ENCODE measurements at places on chromosomes 5 and 9. TPM values are rescaled to one million over a fixed set of nuclear protein-coding genes. Genes with fewer than 3 reads are reported as not detected.

- H3K4me1 ChIP-seq: peaks cover 31% of the 10 kb centered on the region
- no peaks in the 10 kb centered on the region for H3K36me3 ChIP-seq
- no peak overlapping the region for H3K4me3 ChIP-seq
- no peaks in the 10 kb centered on the region for H3K27me3 ChIP-seq
Measured at GRCh38 chr9:132946211-132946610, 1.8 kb upstream of the TSC1 start.

GRCh38 chr5:57683036-57683630 is 200.5 kb upstream of the ACTBL2 start:
- no peaks in the 10 kb centered on the region for H3K27me3 ChIP-seq
- no peak overlapping the region for H3K4me3 ChIP-seq
- no peaks in the 10 kb centered on the region for H3K36me3 ChIP-seq
- no peak for DNase-seq
- H3K4me1 ChIP-seq: no peaks in the 10 kb centered on the region

The CLIC3 gene
- 0.56 TPM for total RNA-seq

- no peak overlapping the region for H3K27ac ChIP-seq
- no peak overlapping the region for H3K4me3 ChIP-seq
- H3K27me3 ChIP-seq: no peaks in the 10 kb centered on the region
- DNase-seq: no peak
Measured at GRCh38 chr5:168135897-168136296, 155.5 kb upstream of the WWC1 start.

The SCGB3A2 gene
- total RNA-seq: 36.1 TPM

DNA sequence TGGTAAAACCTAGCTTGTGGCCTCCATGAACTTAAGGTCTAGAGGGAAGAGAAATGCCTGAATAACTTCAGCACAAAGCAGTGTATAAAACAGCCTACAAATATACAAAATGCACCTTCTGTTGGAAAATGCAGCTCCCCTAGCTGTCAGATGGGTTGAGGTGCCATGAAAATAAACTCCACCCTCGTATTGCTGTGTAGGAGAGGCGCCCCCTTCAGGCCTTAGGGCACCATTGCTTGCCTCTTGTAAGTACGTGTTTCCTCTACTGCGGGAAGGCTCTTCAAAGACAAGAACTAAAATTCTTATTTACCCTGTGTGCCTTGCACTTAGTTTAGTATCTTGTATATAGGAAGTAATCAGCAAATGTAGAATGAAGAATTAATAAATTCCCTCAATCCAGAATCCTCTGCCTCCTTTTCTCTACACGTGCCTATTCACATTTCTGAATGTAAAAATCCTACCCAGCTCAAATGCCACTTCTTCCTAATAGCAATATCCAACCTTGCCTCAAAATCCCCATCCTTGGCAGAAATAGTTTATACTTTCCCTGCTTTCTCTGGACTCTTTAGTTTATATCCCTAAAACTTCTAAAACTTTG is 393.7 kb upstream of the PDE4D start:
- peak; percentile 95 for DNase-seq
- no peak overlapping the region for H3K27ac ChIP-seq
- H3K4me1 ChIP-seq: no peaks in the 10 kb centered on the region
- no peak overlapping the region for H3K4me3 ChIP-seq
- H3K36me3 ChIP-seq: no peaks in the 10 kb centered on the region
- H3K27me3 ChIP-seq: no peaks in the 10 kb centered on the region

DNA sequence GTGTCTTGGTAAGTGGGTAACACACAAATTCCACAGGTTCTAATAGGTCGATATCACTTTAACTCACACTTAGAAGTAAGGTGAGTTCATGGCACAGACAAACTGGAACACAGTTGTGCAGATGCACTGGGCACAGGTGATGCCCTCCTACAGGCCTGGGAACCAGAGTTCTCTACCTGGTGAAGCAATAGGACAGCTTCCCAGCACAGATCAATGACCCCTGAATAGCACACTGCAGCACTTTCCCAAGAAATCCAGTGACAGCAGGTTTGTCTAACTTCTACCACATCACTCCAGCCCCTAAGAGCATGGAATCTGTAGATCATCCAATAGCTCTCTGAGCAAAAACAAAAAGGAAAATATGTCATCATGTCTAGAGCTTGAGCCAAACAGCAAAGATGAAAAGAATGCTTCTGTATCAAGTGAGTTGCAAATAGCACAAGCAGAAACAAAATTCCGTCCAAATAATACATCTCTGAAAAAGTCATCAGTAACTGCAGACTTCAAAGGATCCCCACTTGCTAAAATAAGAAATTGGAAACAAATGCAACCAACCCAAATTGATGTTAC is 33.5 kb downstream of the MOCS2 start:
- no peaks in the 10 kb centered on the region for H3K4me1 ChIP-seq
- H3K4me3 ChIP-seq: no peak overlapping the region
- no peaks in the 10 kb centered on the region for H3K36me3 ChIP-seq
- no peak overlapping the region for H3K27ac ChIP-seq
- no peaks in the 10 kb centered on the region for H3K27me3 ChIP-seq
- DNase-seq: no peak

Measured in GM23338 (cell line).